ENCODE measurements at places on chromosomes 6 and 20.
A peak's percentile ranks its signal among the peaks of the same experiment; 100 is the strongest.

- DNase-seq: peak; percentile 31
Observed at GRCh38 chr6:109299776-109300564, 82.3 kb downstream of the CD164 start.

GRCh38 chr20:37863289-37863688, 39.6 kb upstream of the VSTM2L start:
- DNase-seq: no peak

DNA sequence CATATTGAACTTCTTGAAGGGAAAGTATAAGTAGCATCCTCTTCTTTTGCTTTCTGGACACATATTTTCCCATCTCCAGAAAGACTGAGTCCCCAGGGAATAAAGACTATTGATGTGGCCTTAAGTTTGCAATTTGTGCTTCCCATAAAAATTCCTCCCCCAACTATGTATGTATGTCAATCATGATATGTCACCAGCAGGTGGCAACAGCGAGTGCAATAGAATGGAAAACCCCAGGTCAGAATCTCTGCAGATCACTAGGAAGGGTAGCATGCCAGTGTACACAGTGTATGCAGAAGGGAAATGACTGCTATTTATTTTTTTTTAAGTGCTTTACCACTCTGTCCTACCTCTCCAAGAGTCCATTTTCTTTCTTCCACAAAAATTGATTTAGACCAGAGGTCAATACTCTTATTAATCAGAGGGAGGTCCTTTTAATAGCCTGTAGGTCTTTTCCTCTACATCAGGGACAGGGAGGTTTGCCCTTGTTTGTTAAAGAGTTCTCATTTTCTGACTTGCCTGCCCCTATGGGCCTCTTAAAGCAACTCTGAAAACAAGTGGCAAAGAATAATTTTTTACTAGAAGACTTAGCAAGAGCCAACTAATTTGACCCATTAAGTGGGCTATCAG, 61.4 kb downstream of the BMP2 start:
- DNase-seq: peak; percentile 50

DNA sequence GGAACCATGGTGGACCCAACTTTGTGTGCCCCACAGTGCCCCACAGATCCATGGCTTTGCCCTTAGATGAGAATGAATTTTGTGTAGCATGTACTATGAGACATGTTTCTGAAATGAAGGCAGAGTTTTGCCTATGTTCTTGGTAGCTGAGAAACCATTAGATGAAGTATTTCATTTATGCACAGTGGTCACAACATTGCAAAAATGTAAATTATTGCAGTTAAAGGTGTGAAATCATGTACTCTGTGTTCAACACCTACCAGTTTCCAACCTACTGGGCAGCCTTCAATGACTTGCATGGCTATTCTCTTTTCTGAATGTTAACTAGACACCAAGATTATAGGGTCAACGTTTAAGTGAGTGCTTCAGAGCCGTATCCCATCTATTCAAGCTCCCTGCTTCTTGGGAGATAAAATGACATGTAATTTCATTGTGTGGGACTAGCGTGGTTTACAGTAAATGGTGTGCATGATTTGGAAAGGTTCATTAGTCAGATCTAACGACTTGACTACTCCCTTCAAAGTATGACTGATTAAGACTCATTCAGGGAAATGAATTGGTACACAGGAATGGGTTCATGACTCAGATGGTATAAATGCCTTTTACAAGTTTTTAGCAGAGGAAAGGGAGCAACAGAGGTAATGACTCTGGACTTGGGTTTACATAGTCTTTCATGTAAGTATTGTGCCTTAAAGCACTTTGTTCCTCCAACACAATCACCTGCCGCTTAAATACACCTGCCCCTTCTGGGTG, 106.1 kb upstream of the AKIRIN2 start:
- DNase-seq: no peak

GRCh38 chr6:146515212-146515611, 28.4 kb upstream of the RAB32 start:
- DNase-seq: no peak

GRCh38 chr6:6539036-6539435, 49.5 kb upstream of the LY86 start:
- no peak for DNase-seq

- DNase-seq: no peak
Observed at GRCh38 chr20:62318400-62319345, 15.9 kb downstream of the ADRM1 start.

DNA sequence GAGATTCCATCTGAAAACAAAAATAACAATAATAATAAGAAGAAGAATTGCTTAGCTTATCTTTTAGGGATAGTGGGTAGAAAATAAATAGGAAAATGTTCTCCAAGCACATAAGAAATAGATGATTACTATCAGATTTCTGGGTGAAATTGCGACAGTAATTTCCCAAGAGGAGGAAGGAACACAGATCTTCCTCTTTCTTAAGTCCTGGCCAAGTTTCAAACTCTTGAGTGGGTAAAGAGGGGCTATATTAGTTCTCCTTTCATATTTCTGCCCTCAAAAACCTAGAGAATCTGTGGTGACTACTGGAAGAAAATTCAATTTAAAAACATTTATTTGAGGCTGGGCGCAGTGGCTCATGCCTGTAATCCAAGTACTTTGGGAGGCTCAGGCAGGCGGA, 63.7 kb downstream of the PHACTR2 start:
- DNase-seq: no peak
